GM12878 (cell line): ENCODE measurements at places on chromosomes 11 and 22. TPM values are rescaled to one million over a fixed set of nuclear protein-coding genes. Genes with fewer than 3 reads are reported as not detected.

DNA sequence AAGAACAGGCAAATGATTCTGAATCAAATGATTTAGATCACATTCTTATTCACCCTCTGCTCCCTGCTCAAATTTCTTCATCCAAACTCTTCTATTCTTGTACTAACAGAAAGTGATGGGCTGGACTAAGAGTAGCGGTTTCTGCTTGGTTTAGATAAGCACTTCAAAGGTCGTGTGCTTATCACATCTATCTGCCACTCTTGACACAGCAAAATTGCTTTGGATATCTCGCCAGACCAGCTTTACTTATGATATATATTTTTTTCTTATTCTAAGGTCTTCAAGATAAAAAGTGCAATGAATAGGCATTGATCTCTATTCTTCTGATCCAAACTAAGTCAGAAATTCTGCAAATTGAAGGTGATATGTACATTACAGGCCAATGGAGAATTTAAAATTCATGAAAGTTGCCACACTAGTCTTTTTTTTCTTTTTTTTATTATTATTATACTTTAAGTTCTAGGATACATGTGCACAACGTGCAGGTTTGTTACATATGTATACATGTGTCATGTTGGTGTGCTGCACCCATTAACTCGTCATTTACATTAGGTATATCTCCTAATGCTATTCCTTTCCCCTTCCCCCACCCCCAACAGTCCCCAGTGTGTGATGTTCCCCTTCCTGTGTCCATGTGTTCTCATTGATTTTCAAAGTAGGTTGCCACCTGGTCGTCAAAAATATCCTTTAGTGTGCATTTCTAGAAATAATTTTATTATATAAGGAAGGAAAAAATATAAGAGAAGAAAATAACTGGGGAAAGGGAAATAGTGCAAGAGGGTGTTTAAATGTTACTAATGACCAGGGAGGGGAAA is 1941.0 kb upstream of the RAG2 start:
- no peak for DNase-seq

TRIM29 gene
- total RNA-seq = not detected in 2 replicates

DNA sequence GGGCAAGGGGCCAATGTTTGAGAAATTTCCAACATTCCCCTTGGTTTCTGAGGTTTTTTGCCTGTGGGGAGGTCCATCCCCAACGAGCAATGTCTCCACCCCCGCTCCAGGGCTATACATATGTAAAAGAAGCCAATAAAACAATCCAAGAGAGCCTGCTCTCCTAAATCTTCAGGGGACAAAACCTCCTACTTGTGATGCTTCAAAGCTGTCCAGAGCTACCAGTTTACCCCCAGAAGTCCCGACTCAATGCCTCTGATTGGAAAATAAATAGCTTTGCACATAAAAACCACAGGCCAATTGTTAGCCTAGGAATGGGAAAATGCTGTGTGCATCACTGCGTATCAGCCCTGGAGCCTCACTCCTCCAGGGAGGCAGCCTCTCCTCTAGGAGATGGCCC is 66.0 kb upstream of the PAX6 start:
- DNase-seq = no peak

HMGXB4 gene
- 24.9 and 26.1 TPM in 2 replicates for total RNA-seq

DNA sequence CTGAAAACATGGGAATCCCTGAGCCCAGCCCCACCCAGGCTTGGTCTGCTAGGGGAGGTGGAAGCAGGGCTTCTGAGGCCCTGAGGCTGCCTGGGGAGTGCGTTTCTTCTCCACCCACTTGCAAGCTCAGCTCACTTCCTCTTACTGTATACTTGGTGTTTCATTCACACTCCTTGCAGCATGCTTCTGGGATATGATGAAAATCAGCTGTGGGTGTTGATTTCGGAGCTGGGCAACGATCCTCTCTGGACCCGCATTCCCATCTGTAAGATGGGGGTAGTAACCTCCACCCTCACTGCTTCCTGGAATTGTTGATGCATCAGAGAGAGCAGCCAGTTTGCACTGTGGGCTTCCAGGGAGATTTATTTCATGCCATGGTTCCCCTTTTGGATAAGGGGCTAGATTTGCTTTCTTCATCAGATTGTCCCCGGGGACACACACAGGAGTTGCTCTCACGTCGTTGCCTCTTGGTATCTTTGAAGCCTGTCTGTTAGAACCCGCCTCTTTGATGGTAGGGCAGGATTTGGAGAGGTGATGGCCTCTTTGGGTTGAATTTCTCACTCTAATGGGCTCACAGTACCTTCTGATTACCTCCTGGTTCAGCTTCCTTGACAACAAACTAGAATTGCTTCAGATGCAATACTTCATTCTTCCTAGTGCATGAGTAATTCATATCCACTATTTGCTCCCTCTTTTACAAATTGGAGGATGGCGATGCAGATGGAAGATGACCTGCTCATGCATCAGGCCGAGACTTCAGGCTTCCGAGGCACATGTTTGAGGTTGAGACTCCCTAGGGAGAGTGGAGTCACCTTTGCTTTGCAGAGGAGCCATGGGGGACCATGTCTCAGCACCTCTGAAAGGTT is 40.4 kb downstream of the BCR start:
- no peak for DNase-seq

DNA sequence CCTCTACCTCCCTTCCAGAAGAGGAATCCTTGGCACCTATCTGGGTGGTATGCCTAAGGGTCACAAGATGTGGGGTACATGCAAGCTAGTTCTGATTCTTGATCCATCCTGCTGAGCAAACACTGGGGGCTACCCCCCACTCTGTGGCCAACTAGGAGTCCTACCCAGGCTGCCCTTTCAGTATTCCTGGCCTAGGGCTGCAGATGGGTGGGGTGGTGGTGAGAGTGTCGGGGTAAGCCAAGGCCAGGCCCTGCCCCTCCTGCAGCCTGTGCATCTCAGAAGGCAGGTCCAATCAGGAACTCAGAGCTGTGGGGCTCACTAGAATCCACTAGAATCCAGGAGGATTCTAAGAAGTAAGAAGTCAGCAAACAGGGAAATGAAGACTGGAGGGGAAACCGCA is 10.9 kb downstream of the SSH3 start:
- no peak for DNase-seq

GRCh38 chr11:897253-898142 is 13.1 kb downstream of the CHID1 start:
- DNase-seq = no peak

DNA sequence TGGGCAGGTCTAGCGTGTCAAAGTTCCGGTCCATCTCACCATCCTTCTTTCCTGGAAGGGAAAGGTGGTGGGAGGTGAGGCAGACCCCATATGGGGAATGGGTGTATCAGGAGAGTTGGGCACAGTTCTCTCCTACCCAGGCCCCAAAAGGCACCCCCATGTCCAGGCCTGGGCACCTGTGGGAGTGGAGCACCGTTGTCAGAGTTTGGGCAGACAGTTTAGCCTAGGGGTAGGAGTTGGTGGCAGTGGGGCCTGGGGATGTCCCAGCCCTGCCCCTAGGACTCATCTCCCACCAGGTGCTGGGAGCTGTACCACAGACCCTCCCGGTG is 34.1 kb upstream of the TXNRD2 start:
- no peak for DNase-seq
